ENCODE measurements at places on chromosomes 1 and 21. TPM values are rescaled to one million over a fixed set of nuclear protein-coding genes. Genes with fewer than 3 reads are reported as not detected.

CYP4A11 gene
- total RNA-seq = under 0.01 TPM

SELL gene
- 8.4 TPM for total RNA-seq

ACADM gene
- 53.8 TPM for total RNA-seq

CFHR5 gene
- total RNA-seq = not detected

FAM110D gene
- total RNA-seq = 1.0 TPM

GOLT1A gene
- total RNA-seq = not detected

DNAJC8 gene
- total RNA-seq = 27.1 TPM

C4BPA gene
- total RNA-seq = 0.52 TPM

IQCC gene
- 2.6 TPM for total RNA-seq

C1orf21 gene
- total RNA-seq = 16.7 TPM

RXRG gene
- total RNA-seq = 39.1 TPM

GRIK3 gene
- total RNA-seq = 0.52 TPM

ISG15 gene
- total RNA-seq = 23.5 TPM

CELA3A gene
- total RNA-seq = not detected

FCGR3A gene
- 1.6 TPM for total RNA-seq

THAP3 gene
- 25.6 TPM for total RNA-seq

PRAMEF25 gene
- total RNA-seq = not detected

RGS13 gene
- under 0.01 TPM for total RNA-seq

APOBEC4 gene
- not detected for total RNA-seq

G0S2 gene
- total RNA-seq = 78.8 TPM

CACNA1S gene
- total RNA-seq = 43.3 TPM

SPATA17 gene
- 0.52 TPM for total RNA-seq

VAV3 gene
- 11.0 TPM for total RNA-seq

PPIAL4G gene
- not detected for total RNA-seq

MYOC gene
- 5.2 TPM for total RNA-seq

HSD3B2 gene
- not detected for total RNA-seq

LRRC38 gene
- total RNA-seq = 10.4 TPM

KCNJ10 gene
- 0.52 TPM for total RNA-seq

CHRM3 gene
- 1.6 TPM for total RNA-seq

C2CD2 gene
- 7.3 TPM for total RNA-seq

GFI1 gene
- total RNA-seq = 0.52 TPM

C21orf58 gene
- 3.1 TPM for total RNA-seq

OR2L5 gene
- not detected for total RNA-seq

GPR161 gene
- 8.9 TPM for total RNA-seq

Data from skeletal muscle tissue (tissue), 5 donors.